ENCODE measurements at places on chromosomes 16 and 17.
A peak's percentile ranks its signal among the peaks of the same experiment; 100 is the strongest.

- DNase-seq, result no peak
These were observed at the start of gene HNF1B for GRCh38 chr17:37744961-37745800. Gene HNF1B (minus strand): TSS chr17:37745059. CDS start chr17:37744884, 175 bp downstream.

DNA sequence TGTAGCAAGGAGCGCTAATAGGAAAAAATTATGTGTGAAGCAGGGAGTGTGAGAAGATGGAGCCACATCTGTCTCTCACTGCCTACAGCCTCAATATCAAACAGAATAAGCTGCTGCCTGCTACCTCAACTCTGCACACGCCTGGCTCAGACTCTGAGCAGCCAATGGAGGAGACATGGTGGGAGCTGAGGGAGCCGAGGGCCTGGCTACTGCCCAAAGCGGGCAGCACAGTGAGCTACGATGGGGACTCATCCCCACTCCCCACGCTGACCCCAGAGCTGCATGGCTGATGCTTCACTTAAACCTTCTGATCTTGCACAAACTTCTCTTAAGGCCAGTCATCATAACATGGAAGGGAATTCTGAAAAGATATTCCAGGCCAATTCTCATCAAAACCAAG is 11.1 kb upstream of the FLYWCH2 start:
- DNase-seq, result no peak

GRCh38 chr16:5505091-5505887 is 407.7 kb upstream of the EEF2KMT start:
- DNase-seq, result no peak

DNA sequence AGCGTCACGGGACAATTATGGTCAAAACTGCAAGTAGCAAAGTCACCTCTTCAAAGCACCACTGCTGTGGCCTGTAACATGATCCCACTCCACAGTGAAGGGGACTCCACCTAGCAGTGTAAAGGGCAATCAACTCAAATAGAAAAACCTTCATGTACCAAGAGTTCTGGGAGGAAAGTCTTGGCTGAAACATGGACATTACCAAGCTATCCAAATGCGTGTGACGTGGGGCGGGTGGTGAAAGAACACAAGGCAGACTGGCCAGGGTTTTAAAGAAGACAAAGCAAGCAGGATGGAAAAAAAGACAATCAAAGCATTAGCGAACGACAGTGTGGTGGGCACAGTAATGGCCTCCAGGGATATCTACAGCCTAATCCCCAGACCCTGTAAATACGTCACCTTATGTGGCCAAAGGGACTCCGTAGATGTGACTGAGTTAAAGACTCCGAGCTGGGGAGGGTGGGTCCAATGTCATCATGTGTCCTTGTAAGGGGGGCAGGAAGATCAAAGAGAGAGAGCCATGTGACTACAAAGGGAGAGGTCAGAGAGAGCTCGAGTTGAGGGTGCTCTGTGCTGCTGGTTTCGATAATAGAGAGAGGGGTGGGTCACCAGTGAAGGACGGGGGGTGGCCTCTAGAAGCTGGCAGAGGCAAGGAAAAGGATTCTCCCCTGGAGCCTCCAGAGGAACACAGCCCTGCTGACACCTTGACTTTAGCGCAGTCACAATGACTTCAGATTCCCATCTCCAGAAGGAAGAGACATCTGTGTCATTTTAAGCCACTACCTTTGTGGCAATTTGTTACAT is 6.0 kb downstream of the HSDL1 start:
- DNase-seq, result peak; percentile 54

DNA sequence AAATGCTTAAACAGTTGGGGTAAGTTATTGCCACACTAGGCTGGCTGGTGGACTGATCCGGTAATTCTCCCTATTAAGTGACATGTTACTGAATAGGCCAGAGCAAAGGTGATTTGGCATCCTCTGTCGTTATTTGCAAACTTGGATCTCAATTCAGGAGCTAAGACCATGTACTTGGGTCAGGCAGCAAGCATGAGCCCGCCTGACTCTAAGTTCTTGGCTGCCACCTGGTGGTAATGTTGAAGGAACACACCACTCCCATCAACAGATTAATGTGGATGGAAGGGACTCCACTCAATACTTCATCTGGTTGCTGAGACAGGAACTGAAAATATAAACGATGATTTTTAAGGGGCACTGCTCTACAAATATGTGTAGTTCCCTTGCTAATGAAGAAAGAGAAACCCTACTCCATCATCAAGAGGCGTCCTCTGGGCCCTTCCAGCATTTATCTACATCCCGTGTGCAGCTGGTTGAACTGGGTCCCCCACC is 70.8 kb downstream of the EMP2 start:
- DNase-seq, result peak; percentile 86

- no peak for DNase-seq
These were observed 78.5 kb downstream of the RAB11FIP4 start for GRCh38 chr17:31469959-31470358.

GRCh38 chr16:78128913-78129312 is 29.5 kb downstream of the WWOX start:
- DNase-seq, result peak; percentile 31

DNA sequence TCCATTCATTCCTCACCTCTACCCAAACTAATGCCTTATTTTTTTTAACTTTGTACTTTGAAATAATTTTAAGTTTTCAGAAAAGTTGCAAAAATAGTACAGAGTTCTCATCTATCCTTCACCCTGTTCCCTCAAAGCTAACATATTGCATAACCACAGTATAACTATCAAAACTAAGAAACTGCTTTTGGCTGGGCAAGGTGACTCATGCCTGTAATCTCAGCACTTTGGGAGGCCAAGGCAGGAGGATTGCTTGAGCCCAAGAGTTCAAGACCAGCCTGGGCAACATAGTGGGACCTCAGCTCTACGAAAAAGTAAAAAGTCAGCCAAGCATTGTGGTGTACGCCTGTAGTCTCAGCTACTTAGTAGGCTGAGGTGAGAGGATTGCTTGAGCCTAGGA is 147.7 kb downstream of the SKAP1 start:
- DNase-seq, result no peak

- peak; percentile 90 for DNase-seq
These were observed 41.0 kb downstream of the NXPH3 start for GRCh38 chr17:49616601-49617131.

Measured in fibroblast of lung (primary cell).